Fibroblast of skin of left biceps (primary cell): ENCODE measurements at places on chromosomes 16 and 17.

DNA sequence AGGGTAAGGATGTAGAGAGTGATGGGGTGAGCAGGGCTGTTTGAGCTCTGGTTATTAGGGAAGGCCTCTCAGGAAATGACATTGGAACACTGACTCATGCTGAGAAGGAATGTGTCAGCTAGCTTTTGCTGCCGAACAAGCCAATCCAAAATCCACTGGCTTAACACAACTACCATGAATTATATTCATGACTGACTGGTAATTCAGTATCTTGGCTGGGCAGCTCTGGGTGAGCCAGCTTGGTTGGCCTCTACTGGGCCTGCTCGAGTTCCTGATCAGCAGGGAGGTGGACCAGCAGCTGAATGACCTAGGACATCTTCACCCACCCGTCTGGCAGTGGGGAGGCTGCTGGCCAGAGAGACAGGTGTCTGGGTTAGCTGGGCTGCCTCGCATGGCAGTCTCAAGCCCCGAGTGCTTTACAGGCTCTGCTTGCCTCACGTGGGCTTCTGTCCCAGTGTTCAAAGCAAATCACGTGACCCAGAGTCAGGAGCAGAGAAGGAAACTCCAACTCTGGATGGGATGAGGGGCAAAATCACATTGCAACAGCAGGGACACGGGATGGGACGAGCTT is 209.4 kb downstream of the KATNIP start:
- no peak for DNase-seq

- no peak for DNase-seq
Measured at GRCh38 chr16:8199390-8199789, 390.9 kb downstream of the TMEM114 start.

- no peak for DNase-seq
Measured at GRCh38 chr17:76135810-76136188, 5.2 kb downstream of the FOXJ1 start.

DNA sequence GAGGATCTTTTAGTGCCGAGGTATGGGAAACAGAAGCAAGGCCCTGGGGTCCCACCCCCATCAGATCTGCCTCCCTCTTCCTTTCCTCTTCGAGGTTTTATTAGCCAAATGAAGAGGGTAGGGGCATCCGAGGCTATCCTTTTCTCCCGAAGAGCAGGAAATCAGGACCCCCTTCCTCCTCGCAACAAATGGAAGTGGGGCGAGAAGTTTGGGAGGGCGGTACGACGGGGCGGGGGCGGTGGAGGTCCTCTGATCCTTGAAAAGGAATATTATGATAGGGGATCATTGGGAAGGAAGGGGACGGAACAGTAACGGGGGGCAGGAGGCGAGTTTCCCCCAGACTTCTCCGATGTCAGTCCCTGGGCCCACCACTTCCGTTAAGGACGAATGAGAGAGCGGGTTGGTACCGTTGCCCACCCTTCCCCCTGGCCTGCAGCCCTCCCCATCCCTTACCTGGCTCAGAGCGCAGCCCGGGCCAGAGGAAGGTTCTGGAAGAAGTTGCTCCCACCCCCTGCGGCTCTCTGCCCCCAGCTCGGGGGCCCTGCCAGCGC is 309 bp downstream of the FOXJ1 start:
- DNase-seq = no peak

- no peak for DNase-seq
Measured at GRCh38 chr17:58047376-58048150, 35.7 kb upstream of the DYNLL2 start.
